Left renal cortex interstitium (tissue), 4 donors: ENCODE measurements at places on chromosomes 11 and 22.

- DNase-seq: no peak
Observed at GRCh38 chr22:47678636-47679287, 916.3 kb downstream of the TBC1D22A start.

- DNase-seq: no peak
Observed at GRCh38 chr11:27179334-27179733, 138.7 kb downstream of the BBOX1 start.

GRCh38 chr22:39617342-39617741, 46.8 kb downstream of the CACNA1I start:
- no peak for DNase-seq

- no peak for DNase-seq
Observed at GRCh38 chr11:45354976-45355705, 69.0 kb upstream of the SYT13 start.

DNA sequence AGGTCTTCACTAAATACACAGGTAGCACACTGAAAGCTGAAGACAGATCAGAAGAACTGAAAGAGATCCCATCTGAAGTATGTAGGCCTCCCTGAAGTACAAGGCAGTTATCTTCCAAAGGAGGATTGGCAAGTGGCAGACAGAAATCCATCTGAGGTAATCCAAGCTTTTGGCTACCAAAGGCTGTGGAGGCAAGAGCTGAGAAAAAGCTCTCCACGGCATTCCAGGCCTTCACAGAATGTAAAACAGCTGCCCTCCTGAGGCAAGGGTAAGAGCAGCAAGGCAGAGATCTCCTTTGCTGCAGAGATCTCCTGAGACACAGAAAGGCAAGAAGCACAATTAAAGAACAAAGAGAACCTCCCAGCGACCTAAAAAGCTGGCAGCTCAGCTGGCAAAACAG, 19.1 kb downstream of the PIK3C2A start:
- no peak for DNase-seq

GRCh38 chr11:11476499-11476898, 123.4 kb upstream of the CSNK2A3 start:
- peak; percentile 49 for DNase-seq

- DNase-seq: no peak
Observed at GRCh38 chr11:128963744-128964325, 21.2 kb upstream of the TP53AIP1 start.

DNA sequence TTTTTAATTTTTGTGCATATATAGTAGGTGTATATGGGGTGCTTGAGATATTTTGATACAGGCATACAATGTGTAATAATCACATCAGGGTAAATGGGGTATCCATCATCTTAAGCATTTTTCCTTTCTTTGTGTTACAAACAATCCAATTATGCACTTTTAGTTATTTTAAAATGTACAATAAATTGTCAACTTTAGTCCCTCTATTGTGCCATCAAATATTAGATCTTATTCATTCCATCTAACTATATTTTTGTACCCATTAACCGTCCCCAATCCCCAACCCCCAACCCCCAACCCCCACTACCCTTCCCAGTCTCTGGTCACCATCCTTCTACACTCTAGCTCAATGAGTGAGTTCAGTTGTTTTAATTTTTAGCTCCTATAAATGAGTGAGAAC, 335.1 kb upstream of the C11orf87 start:
- DNase-seq: no peak

- DNase-seq: no peak
Observed at GRCh38 chr11:86760577-86760976, 39.8 kb upstream of the PRSS23 start.

DNA sequence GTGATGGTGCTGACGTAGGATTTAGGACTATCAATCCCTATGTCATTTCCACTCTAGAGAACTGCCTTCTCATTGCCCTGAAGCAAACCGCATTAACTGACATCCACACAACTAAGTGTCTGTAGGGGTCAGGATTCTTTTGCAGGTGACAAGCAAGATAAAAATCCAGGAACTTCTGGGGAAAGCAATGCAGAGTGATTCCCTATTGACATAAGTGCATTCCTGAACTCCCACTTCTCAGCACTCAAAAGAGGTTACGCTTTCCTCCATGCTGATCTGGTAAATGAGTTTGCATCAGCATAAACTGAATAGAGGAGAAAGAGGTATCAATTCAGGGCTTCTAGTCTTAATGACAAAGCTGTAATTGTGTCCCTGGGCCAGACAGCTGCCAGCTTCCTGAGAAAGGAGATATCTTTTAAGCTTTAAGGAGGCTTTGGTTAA, 224.6 kb upstream of the ISX start:
- no peak for DNase-seq

- DNase-seq: no peak
Observed at GRCh38 chr11:122633219-122633829, 22.2 kb upstream of the UBASH3B start.

- DNase-seq: no peak
Observed at GRCh38 chr11:47609675-47610074, 15.5 kb upstream of the C1QTNF4 start.

DNA sequence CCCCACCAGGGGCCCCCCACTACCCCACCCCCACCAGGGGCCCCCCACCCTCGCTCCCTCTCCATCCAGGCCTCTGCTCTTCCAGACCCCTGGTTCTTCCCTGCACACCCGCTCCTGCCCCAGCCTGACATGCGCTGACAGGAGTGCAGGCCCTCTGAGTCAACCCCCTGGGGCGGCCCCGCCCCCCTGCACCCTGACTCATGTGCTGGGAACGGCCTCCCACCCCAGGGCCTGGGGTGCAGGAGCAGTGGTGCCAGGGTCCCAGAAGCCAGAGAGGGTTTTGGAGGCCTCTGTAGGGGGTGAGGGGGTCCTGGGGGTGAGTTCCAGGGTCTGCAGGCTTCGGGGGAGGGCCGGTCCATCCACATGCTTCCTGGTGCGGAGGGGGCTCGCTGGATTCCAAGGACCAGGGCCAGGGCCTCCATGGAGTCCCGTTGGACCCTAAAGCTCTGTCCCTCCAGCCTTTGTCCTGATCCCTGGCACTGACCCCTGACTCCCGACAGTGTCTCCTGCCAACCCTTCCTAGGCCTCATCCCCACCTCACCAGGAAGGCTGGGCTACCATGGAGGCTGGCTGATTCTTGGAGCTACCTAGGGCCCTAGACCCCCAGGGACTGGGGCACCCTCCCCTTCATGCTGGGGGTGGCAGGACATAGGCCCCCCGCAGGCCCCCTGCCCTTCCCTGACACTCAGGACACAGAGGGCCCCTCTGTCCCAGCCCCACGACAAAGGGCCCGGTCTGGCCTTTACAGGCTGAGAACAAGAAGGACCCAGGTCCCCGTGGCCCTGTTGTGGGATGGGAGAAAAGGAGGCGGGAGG, 583 bp upstream of the PKP3 start:
- no peak for DNase-seq

DNA sequence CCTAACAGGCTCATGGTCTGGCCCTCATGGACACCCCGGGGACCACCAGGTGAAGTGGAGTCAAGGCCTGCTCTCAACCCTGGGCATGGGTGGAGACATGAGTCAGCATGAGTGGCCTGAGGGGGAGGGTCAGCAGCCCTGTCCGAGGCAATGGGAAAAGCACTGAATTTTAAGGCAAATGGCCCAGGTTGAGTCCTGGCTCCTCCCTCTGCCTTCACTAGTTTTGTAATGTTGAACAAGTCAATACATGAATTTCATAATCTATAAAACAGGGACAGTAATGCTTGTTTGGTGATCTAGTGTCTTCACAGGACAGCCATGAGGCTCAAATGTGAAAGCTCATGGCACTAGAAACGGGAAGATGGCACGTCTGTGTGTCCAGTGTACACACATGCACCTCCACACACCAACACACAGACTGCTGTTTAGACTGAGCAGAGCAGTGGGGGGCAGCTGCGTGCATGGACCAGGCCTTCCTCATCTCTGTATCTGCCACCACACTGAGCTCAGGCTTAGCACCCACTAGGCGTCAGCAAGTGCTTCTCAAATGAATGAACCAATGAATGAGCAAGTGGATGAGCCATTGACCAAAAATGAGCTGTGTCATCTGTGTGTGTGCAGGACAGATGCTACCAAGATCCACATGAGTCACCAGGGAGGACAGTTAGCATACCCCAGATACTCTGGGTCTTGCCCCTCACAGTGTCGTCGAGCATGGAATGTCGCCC, 63.4 kb downstream of the NRXN2 start:
- DNase-seq: no peak

GRCh38 chr22:50610041-50610451, 9.5 kb downstream of the MAPK8IP2 start:
- no peak for DNase-seq

DNA sequence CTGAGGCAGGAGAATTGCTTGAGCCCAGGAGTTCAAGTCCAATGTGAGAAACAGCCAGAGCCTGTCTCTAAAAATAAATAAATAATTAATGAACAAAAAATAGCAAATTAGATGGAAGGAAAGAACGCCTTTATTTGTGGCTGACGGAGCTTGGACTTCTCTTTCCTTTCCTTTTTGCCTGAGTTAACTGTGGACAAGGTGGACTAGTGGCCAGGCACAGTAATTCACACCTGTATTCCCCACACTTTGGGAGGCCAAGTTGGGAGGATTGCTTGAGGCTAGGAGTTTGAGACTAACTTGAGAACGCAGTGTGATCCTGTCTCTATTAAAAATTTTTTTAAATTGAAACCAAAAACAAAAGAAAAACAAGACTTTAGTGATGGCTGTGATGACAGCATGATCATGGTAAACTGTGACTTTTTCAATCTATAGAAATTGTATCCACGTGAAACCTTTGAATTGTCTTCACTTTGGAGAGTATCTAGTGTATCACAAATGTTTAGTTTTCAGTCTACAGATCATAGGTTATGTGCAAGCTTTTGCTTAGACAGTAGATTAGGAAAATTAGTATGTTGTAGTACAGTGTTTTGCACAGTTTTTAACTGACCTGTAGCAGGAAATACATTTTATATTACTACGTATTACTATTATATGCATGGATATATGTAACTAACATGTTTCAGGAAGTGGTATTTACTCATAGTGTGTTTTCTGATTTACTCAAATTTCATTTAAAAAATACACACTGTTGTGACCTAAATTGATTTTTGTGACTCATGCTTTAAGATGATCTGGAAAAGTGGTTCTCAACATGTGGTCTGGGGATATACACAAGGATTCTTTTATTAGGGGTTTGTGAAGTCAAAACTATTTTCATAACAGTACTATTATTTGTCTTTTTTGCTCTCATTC, 42.1 kb downstream of the KDM2A start:
- DNase-seq: no peak

GRCh38 chr11:64598797-64599697, 8.0 kb downstream of the SLC22A12 start:
- DNase-seq: no peak

GRCh38 chr22:17726928-17727897, 47.1 kb downstream of the BID start:
- no peak for DNase-seq

DNA sequence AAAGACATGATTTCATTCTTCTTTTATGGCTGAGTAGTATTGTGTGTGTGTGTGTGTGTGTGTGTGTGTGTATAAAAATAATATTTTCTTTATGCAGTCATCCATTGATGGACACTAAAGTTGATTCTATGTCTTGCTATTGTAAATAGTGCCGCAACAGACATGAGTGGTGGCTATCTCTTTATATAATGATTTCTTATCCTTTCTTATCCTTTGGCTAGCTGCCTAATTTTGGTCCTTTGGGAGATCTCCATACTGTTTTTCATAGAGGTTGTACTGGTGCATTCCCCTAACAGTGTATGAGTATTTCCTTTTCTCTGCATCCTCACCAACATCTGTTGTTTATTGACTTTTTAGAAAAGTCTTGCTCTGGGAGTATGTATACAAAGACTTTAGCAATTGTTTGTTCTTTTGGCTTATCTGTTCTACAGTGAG, 107.0 kb downstream of the STIM1 start:
- no peak for DNase-seq

GRCh38 chr11:65630215-65630614, 7.7 kb upstream of the SIPA1 start:
- DNase-seq: no peak

DNA sequence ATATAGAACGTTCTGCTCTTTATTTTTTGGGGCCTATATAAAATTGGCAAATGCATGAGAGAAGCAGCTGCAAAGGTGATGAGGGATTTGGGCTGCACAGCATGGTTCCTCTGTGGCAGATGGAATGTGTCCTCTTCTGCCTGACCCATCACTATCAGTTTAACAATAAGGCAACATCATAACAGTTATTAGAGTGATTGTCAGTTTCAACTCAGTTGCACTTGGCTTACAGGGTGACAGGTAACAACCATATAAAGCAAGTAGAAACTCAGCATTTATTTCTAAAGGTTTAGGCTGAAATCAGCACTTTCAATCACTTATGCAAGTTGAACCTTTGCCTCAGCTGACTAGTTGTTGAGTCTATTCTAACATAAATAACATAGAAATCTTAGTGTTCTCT, 935.4 kb upstream of the CHORDC1 start:
- no peak for DNase-seq

DNA sequence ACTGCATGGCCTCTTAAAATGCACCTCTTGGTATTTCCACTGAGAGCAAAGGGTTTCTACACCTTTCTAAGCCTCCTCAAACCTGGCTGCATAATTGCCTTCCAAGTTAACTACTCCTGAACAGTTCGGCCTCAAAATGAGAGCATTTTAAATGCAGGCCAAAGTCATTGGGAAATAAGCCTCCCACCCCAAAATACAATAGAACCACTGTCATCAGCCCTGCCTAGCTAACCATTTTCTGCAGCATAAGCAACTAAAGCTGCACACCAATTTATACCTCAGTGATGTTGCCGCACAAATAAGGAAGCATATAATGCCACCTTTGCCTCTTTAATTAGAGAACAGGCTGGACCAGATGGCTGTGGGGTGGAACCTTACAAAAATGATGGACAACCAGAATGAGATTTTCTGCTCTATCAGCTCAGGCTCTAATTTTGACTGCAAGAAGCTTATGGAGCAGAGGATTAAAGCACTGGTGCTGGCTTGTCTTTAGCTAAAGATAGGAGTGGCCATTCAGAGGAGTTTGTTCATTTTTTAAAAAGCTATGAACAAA, 4.3 kb downstream of the TOB2 start:
- DNase-seq: no peak

DNA sequence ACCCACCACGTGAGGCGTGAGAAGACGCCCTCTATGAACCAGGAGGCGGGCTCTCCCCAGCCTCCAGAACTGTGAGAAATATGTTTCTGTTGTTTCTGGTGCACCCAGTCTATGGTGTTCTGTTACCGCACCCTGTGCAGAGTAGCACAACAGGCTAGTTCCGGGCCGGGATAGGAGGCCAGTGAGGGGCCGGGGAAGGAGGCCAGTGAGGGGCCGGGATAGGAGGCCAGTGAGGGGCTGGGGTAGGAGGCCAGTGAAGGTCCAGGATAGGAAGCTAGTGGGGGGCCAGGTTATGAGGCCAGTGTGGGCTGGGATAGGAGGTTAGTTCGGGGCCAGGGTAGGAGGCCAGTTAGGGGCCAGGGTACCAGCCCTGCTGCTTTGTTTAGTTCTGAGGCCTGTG, 204.6 kb downstream of the BARX2 start:
- DNase-seq: no peak

GRCh38 chr22:48901324-48901723, 926.3 kb downstream of the BRD1 start:
- DNase-seq: no peak

DNA sequence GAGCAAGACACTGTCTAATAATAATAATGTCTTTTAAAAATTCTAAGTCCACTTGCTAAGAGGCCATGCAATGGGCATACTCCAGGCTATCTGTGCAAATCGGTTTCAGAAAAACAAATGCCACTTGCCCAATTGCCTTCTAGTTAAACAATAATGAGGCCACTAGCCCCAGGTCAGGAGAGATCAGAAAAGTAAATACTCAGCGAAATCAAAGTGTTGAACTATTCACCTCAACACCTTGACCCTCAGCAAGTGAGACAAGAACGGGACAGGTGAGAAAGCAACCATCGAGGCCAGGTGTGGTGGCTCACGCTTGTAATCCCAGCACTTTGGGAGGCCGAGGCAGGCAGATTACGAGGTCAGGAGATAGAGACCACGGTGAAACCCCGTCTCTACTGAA, 72.3 kb upstream of the SYN3 start:
- no peak for DNase-seq
